ENCODE measurements at places on chromosomes 2 and 18. TPM values are rescaled to one million over a fixed set of nuclear protein-coding genes. Genes with fewer than 3 reads are reported as not detected.
A peak's percentile ranks its signal among the peaks of the same experiment; 100 is the strongest.

GRCh38 chr2:220949466-220949865 lies 622.6 kb downstream of the EPHA4 start:
- no peak for DNase-seq

DNA sequence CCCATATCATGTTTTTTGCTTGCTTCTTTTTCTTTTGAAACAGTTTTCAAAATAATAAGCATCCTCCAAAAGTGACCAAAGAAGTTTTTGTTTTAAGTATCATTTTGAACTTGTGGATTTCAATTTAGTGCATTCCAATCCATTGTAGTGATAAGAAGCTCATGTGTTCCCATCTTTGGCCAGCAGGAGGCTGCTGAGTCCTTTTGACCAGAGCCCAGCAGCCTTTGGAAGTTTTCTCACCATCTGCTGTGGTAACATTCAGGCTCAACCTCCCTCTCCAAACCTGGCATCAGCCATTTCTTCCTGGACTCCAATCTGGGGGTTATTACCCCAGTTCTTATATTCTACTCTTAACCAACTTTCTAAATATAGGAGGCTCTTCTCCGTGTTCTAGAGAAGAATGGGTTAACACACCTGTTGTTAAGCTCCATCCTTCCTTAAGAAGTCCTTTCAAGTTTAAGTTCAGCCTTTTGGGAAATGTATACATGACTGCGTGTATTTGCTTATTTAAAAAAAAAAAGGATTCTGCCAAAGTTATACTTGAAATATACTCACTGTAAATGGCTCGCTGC lies 39.0 kb upstream of the MAL start:
- peak; percentile 68 for DNase-seq

Gene NIFK
- 117 TPM for total RNA-seq

Gene RUFY4
- not detected for total RNA-seq

GRCh38 chr2:152427902-152428301 lies 92.9 kb downstream of the FMNL2 start:
- DNase-seq = no peak

DNA sequence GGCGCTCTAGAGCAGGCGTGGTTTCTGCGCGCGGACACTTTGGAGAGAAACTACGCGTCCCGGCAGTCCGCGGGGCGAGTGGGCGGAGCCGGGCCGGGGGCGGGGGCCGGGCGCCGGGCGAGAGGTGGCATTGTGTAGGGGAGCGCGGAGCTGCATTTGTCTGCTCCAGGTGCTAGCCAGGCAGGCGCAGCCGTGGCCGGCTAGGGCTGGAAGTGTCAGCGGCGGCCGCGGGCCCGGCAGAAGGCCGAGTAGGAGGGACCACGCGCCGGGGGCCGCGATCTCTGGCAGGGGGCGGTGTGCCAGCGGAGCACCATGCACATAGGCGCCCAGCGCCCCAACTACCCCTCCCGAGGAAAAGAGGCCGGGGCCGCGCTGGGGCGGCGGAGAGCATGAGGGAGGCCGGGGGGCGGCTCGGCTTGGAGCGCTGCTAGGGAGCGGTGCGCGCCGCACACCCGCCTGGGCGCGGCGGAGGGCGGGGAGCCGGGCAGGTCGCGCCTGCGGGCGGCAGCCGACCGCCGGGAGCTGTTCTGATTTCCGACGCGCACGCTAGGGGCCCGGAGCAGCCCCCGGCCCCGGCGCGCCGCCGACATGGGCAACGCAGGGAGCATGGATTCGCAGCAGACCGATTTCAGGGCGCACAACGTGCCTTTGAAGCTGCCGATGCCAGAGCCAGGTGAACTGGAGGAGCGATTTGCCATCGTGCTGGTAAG lies at the start of gene FMNL2:
Gene FMNL2 (plus strand): TSS at position 159 of the 710 bp plus-strand sequence.
- peak; percentile 57 for DNase-seq

Gene KHK
- total RNA-seq = 20.5 TPM

GRCh38 chr2:40039549-40039948 lies 260.5 kb upstream of the THUMPD2 start:
- DNase-seq = no peak

DNA sequence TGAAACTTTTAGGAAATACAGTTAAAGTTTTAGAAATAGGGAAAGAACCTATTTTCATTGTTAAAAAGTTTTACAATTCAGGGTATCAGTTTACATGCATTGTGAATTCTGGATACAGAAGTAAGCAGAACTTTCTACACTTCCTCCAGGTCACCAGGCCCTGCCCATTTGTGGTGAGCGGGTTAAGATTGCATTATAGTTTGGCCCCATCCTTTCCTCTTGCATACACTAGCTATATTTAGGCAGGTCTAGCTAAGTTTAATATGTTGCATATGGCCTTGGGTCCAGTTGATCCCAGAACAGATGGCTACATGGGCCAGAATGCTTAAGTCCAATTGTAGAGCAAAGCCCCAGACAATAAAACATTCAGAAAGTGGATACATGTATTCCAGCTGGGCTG lies 4.8 kb downstream of the VWA3B start:
- no peak for DNase-seq

Gene MALL
- 3.9 TPM for total RNA-seq

- no peak for DNase-seq
Observed at GRCh38 chr2:20635113-20635510, 15.8 kb downstream of the HS1BP3 start.

DNA sequence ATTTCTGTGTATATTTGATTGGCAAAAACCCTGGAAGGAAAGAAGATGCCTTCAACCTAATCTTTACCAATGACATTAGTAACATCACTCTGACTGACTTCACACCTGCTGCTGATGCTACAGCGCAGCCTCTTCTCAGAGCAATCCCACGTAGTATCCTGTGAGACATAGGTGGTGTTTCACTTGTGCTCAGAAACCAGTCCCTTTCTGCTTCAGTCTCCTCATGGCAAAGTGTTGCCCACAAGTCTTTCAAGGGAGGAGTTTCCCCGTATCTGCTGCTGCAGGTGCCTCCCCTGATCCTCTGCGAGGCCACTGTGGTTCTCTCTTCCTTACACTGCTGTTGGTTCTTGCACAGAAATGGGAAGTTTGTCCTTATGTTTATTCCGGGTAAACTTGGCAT lies 433.2 kb upstream of the TNP1 start:
- no peak for DNase-seq
